ENCODE measurements at places on chromosomes 2 and 18.

GRCh38 chr2:205696927-205697441, 14.7 kb downstream of the NRP2 start:
- DNase-seq, result no peak

DNA sequence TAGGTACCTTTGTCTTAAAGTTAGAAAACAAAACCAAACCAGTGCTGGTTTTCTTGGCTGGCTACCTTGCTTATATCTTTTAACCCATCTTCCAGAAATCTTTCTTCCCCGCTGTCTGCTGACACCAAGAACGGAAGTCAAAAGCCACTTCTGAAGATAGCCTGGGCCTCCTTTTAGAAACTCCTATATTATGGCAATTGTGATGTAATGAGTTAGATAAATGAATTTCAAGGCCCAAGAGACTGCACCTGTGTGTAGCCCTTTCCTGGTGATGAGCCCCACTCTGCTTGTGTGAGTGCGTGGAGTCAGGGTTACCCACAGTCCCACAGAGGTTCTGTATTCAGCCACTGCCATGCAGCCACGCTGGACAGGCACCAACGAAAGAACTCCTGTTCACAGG, 60.7 kb downstream of the ARMC9 start:
- no peak for DNase-seq

- no peak for DNase-seq
Observed at GRCh38 chr2:223852281-223852795, 15.0 kb upstream of the AP1S3 start.

- DNase-seq, result no peak
Observed at GRCh38 chr2:154125891-154126290, 254.2 kb downstream of the GALNT13 start.

GRCh38 chr18:22683196-22683676, 249.9 kb upstream of the RBBP8 start:
- no peak for DNase-seq

- no peak for DNase-seq
Observed at GRCh38 chr2:75100801-75101151, 98.5 kb downstream of the TACR1 start.

- no peak for DNase-seq
Observed at GRCh38 chr2:126646026-126646425, 9.9 kb upstream of the GYPC start.

DNA sequence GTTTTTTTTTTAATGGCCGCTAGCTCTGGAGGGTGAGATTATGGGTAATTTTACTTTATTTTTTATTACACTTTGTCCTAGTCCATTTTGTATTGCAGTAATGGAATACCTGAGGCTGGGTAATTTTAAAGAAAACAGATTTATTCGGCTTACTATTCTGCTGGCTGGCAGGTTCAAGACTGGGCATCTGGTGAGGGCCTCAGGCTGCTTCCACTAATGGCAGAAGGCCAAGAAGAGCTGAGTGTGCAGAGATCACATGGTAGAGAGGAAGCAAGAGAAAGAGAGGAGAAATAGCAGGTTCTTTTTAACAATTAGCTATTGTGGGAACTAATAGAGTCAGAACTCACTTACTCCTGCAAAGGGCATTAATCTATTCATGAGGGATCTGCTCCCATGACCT, 52.4 kb upstream of the ARHGAP28 start:
- DNase-seq, result no peak

Data from AG08396 (cell line).